ENCODE measurements at places on chromosomes 6 and 20.

GRCh38 chr6:13908955-13909381 is 15.8 kb upstream of the RNF182 start:
- peak; percentile 74 for DNase-seq

GRCh38 chr20:19181552-19181951 is 30.9 kb upstream of the SLC24A3 start:
- no peak for DNase-seq

- peak; percentile 80 for DNase-seq
These were observed at the start of gene CDK5RAP1 for GRCh38 chr20:33401184-33401920. TSS of gene CDK5RAP1 (minus strand) at chr20:33401519. CDS start at chr20:33397064, 4,455 bp downstream.

- DNase-seq: no peak
These were observed 121.7 kb downstream of the BCAS1 start for GRCh38 chr20:53948383-53949318.

- DNase-seq: no peak
These were observed 18.3 kb upstream of the FOXP4 start for GRCh38 chr6:41527721-41528408.
